ENCODE measurements at places on chromosomes 4 and X.
A peak's percentile ranks its signal among the peaks of the same experiment; 100 is the strongest.

DNA sequence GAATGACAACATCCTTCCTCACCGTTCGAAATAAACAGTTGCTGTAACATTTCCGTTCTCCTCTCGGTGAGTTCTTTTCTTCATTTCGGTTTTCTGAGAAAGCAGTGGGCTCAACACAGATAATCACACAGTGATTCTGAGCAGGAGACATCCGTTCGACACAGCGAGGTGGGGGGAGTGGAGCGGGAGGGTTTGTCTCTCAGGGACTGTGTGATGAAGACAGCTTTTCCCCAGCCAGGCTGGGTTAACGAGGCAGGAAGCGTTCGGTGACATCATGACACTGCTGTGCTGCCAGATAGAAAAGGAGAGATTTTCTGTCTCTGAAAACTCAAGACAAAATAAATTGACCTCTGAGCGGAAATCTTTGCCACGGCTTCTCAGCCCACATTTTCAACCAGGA lies 119.3 kb downstream of the CRLF2 start:
- no peak for DNase-seq

GRCh38 chrX:66203114-66203513 lies 39.1 kb downstream of the HEPH start:
- DNase-seq = no peak

DNA sequence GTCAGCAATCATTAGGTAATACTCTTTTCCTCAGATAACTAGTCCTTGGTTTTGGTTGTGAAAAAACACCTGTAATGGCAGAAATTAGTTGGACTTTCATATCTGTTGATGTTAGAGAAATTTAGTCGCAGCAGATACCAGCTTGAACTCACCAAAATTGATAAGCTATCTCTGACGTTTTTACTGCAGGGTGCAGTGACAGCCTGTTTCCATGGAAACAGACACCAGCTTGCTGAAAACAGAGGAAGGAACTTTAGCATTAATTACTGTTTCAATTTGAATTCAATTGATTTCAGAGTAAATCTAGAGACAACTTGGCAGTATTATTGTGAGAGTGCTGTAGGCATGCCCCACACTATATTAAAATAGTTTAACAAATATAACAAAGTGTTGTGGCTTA lies 246.5 kb downstream of the PPP1R2C start:
- no peak for DNase-seq

DNA sequence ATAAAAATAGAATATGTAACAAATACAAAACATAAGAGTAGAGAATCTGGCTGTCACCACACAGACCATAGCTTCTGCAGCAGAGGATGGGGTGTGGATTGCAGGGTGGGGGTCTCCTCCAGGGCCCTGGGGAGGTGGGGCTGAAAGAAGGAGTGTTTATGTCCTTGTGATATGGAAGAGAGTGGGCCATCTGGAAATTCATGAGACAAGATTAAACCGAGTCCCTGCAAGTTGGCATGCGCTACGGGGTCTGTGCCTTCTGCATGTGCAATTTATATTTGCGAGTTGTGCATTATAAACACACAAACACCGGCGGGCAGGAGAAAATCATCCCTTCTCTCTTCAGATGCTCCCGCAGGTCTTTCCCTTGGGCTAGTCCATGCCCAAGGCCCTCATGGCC lies 145.9 kb downstream of the EVC2 start:
- no peak for DNase-seq

DNA sequence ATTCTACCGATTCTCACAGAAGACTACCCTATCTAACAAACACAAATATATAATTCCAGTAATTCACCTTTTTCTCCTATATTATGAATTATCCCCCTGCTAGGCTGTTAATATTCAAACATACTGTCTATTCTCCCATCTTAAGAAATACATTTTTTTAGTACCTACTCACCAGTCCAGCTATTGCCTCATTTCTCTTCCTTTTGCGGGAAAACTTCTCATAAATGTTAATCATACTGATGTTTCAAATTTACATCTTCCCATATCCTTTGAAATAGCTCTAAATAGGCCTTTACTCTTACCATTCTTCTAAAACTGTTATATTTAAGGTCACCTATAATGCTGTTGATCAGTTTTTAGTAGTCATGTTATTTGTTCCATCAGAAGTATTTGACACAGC lies 759.1 kb upstream of the SLIT2 start:
- no peak for DNase-seq

DNA sequence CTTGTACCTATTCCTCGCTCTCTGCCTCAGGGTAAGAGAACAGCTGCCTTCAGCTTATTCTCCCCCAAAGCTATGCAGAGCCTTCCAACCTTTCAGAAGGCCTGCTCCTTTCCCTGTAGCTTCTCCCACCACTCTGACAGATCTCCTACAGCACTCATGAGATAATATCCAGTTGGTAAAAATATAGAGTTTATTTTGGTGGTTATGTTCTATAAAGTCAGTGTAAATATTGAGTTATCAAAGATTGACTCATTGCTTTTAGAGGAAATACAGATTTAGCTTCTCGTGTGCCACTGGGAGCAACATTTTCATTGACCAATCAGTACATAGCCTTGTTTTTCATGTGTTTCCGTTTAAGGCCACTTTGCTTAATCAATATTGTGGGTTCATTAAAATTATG lies 216.2 kb upstream of the TECRL start:
- no peak for DNase-seq

- DNase-seq = no peak
Measured at GRCh38 chr4:156977435-156978160, 6.0 kb upstream of the PDGFC start.

DNA sequence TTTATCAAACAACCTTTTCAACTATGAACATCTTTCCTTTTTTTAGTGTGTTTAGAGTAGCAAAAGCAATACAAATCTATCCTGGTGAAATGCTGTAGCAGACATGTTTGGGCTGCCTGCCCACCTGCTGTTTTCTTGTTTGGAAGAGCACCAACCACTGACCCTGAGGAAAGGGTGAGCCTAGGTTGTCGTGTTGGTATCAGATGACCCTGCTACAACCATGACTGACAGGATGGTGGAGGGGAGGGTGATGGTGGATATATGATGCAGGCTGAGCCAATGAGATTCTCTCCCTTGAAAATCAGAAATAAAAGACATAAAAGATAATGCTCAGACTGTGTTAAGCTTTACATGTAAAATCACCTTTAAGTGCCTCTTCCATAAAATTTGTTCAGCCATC lies 201.2 kb downstream of the NPNT start:
- DNase-seq = no peak

GRCh38 chrX:14173873-14174272 lies 144.2 kb upstream of the GEMIN8 start:
- no peak for DNase-seq

GRCh38 chr4:184911310-184911709 lies 85.5 kb upstream of the ACSL1 start:
- DNase-seq = no peak

DNA sequence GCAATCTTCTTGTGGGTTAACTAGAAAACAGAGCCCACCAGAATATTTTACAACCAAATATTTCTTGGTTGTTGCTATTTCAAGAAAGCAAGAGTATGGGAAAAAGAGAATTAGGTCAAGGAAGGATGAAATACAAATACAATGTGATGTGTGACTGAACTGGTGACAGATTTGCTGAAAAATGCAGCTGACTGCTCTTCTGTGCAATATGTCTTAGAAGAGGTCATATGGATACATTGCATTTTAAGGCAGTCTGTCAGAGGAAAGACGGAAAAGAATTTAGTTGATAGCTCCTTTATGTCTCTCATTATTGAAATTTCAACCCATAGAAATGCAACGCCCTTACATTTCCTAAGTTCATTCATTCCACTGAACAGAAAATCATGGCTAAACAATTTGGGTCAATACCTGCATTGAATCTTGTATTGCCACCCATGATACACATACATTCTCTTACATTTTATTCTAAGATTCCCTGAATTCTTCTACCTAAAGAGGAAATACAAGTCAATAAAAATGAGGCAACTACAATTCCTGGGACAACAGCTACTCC lies 423.1 kb downstream of the ADAM29 start:
- no peak for DNase-seq

- DNase-seq = peak; percentile 29
Measured at GRCh38 chrX:75746891-75747639, 38.0 kb downstream of the MAGEE2 start.

DNA sequence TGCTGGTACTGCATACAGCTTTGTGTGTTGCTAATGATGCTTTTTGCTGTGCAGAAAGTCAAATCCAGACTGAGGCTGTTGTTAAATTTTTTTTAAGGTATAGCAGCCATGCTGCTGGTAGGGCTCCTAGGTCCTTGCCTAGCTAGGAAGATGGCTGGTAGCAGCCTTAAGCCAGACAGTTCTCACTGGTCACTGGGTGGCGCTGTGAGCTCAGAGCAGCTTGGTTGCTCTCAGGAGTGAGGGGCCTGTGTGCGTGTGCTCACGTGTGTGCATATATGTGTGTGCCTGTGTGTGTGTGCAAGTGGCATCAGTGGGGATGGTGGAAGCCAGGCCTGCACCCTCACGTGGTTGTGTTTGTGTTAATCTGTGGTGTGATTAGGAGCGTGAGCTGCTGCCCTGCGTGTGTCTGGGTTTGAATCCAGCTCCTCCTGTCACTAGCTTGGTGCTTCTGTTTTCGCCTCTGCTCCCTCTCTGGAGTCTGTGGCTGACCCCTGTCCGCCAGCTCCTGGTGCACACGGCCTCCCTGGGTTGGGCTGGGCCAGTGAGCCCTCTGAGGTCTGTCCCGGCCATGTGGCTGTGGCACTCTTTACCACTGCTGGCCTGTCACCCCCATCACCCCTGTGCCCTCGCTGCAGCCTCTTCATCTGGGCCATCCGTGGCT lies 46.1 kb downstream of the SORCS2 start:
- no peak for DNase-seq

- DNase-seq = no peak
Measured at GRCh38 chr4:61335241-61335763, 135.2 kb downstream of the ADGRL3 start.

DNA sequence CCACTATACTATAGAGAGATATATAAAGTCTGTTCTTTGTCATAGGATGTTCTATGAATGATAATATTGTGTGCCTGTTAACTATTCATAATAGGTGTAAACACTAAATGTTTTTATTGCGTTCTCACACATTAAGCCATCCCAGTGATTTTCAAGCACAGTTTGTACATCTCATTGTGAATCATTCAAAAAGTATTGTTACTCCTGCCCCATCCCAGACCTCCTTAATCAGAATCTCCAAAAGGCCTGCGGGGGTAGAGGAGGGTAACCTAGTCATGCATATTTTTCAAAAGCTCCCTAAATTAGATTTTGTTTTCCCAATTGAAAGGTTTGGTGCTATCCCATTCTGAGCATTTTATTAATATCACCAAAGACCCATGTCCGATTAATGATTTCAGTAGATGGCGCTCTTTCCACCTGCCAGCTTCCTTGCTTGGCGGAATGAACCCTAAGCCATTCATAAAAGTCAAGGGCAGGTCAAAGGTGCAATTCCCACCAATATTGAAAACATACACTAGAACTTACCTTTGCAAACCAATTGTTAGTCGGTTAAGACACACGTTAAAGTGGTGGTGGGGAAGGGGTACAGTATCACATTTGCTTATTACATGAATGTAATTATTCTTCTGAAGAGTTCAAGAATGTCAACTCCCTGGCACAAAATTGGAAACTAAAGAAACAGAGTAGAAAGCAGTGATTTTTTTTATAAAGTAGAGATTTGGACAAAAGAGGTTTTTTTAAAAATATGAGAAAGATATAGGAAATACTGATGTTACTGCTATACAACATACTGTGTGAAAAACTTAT lies 5.8 kb upstream of the TET2 start:
- no peak for DNase-seq

GRCh38 chrX:24607616-24608015 lies 39.5 kb downstream of the PCYT1B start:
- DNase-seq = no peak

GRCh38 chr4:53804719-53805118 lies 213.4 kb upstream of the LNX1 start:
- DNase-seq = no peak

DNA sequence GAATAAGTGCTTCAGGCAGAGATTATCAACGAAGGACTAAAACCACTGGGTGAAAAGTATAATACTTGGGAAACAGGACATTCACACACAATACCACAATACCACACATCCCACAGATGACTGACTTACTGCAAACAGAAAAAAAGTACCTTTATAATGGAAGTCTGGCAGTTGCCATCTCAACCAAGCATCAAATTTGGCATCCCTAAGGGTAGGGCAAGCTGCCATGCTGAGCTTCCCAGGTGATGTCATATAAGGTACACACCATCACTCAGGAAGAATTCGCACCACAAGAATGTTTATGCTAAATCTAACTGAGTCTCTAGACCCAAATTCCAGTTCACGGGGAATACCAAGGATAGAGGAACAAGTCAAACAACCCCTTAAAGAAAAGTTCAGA lies 9.1 kb downstream of the QDPR start:
- no peak for DNase-seq

GRCh38 chr4:178242655-178243054 lies 800.4 kb upstream of the AGA start:
- no peak for DNase-seq

GRCh38 chrX:4663085-4663484 lies 949.6 kb upstream of the PRKX start:
- DNase-seq = no peak

DNA sequence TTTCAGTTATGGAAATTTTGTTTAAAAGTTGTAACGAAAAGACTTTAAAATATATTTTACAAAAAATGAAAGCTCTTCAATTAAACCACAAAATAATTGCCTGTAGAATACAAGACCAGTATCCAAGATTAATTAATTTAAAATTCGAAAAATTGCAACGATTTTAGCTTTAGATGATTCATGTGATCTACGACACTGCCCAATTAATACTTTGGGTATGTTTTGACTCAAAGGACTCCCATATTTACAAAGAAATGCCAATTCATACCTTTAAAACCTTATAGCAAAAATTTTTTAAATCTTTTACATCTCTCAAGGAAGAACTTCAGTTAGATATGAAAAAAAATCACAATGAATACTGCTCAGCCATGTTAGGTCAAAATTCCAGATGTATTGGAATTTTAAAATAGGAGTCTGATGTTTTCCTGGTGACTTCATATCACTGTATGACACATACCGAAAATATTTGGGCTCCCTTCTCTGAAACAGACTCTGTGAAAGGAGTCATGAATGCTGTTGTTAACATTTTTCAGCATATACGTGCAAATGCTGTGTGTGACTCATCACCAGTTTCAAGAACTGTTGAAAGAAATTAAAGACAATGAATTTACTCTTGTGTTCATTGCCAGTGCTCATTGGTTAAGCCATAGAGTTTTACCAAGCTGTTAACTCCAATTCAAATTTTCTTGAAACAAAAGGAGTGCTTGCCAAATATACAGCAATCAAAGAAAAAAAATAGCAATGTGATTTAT lies 13.8 kb upstream of the SMS start:
- DNase-seq = no peak

- DNase-seq = no peak
Measured at GRCh38 chr4:78606530-78607095, 55.0 kb downstream of the ANXA3 start.

- DNase-seq = no peak
Measured at GRCh38 chr4:81538716-81539427, 67.2 kb upstream of the RASGEF1B start.

- no peak for DNase-seq
Measured at GRCh38 chr4:3193531-3194203, 55.3 kb upstream of the MSANTD1 start.

Data from NCI-H1092 (cell line).